Posterior vena cava (tissue), 2 donors: ENCODE measurements at places on chromosomes 1 and 21. TPM values are rescaled to one million over a fixed set of nuclear protein-coding genes. Genes with fewer than 3 reads are reported as not detected.

The CFHR4 gene
- total RNA-seq = not detected

The MROH9 gene
- total RNA-seq = 0.46 TPM

The MEX3A gene
- 0.76 TPM for total RNA-seq

The ATG4C gene
- total RNA-seq = 14.5 TPM

The AVPR1B gene
- not detected for total RNA-seq

The ASCL5 gene
- not detected for total RNA-seq

The CELSR2 gene
- 3.3 TPM for total RNA-seq

The SPATA45 gene
- total RNA-seq = not detected

The TMCC2 gene
- total RNA-seq = 4.1 TPM

The PTAFR gene
- total RNA-seq = 9.3 TPM

The RNU1-1 gene
- total RNA-seq = 18,986 TPM

The PALMD gene
- total RNA-seq = 31.0 TPM

The SLC1A7 gene
- total RNA-seq = 1.7 TPM

The AKR7A3 gene
- total RNA-seq = 0.67 TPM

The EVA1C gene
- total RNA-seq = 53.5 TPM

The MYOG gene
- total RNA-seq = not detected

The OR6K3 gene
- not detected for total RNA-seq

The ZBTB18 gene
- 11.7 TPM for total RNA-seq

The TACSTD2 gene
- 5.6 TPM for total RNA-seq
